ENCODE measurements at places on chromosomes 3 and 15. TPM values are rescaled to one million over a fixed set of nuclear protein-coding genes. Genes with fewer than 3 reads are reported as not detected.
A peak's percentile ranks its signal among the peaks of the same experiment; 100 is the strongest.

Gene SYNM
- 8.2 TPM for total RNA-seq

GRCh38 chr3:165538166-165538565 lies 299.1 kb downstream of the BCHE start:
- DNase-seq: no peak

- DNase-seq: no peak
These were observed 33.0 kb downstream of the BLM start for GRCh38 chr15:90750186-90750585.

DNA sequence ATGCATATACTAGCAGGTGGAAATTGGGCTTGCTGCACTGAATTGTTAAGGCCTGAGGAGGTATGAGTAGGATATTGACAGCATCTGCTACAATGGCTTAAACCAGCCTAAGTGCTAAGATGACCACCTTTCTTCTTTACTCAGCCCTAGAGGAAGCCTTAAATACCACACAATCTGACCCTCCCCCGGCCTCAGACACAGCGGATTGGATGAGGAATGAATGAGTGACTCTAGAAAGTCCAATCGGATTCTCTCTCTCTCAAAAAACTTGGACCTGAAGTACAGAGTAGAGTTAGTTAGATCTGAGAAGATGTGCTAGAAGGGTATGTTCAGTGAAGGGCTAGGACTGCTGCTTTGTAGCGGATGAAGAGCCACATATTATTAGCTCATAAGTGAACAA lies 39.9 kb upstream of the C3orf49 start:
- DNase-seq: no peak

Gene ZMAT3
- 6.6 TPM for total RNA-seq

DNA sequence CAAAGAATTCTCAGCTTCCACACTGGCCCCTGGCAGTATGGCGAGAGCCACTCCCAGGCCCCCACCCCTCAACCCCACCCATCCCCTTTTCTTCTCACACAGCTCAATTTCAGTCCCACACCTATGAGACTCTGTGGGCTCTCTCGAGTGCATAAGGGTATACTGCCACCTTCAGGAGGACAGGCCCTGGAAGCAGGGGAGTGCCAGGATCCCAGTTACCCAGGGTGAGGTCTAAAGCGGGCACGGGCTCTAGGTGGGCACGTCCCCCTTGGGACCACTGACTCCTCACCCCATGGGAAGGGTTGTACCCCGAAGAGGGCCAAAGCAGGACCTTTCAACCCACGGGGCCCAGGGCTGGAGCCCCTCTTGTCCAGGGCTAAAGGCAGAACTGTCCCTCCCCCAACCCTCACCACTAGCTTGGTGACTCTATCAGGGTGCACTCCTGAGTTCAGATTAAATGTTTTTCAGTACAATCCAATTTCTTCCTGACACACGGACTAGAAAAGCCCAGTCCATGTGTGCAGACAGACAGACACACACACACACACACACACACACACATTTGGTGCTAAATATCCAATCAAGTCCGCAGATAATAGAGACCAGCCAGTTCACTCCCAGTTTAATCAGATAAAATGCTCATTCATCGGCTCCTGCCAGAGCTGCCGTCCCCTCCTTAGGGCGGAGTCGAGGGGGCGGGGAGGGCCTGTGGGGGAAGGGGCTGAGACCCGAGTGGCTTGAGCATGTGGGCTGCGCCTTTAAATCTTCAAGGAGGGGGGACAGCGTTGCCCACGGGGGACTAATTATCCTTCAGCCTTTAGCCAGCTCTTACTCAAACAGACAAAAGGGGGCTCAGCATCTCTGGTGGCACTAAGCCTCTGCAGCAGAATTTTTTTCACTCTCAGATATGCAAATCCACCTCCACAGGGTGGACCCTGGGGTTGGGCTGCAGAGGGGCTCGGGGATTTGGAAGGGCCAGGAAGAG lies 59.3 kb downstream of the CYP11A1 start:
- DNase-seq: peak; percentile 69

Gene LMAN1L
- not detected for total RNA-seq

DNA sequence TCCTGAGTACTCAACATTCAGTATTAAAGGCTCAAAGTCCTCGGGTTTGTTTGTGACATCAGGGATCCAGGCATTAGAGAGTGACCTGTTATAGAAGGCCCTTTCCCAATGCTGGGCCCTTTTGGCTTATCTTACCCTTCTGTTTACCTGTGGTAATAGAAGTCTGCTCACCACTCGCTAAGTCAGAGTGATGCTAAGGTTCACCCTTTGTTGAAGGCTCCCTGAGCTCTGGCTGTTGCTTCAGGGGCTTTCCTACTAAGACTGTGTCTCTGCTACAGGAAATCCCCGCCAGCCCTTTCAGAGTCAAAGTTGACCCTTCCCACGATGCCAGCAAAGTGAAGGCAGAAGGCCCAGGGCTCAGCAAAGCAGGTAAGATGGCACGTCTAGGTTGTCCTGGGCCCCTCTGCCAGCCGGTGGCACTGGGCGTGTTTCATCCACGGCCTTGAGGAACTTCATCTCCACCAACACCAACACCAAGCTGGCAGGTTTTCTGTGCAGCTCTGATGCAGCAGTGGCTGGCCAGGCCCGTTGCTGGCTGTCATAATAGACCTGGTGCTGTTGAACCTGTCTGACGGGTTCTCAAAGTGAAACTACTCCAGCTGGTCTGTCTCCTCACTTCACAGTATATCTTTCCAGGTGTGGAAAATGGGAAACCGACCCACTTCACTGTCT lies 99.1 kb downstream of the DNASE1L3 start:
- peak; percentile 96 for DNase-seq

Gene TEX9
- total RNA-seq: 7.5 TPM

GRCh38 chr3:20575146-20575545 lies 389.1 kb upstream of the SGO1 start:
- no peak for DNase-seq

DNA sequence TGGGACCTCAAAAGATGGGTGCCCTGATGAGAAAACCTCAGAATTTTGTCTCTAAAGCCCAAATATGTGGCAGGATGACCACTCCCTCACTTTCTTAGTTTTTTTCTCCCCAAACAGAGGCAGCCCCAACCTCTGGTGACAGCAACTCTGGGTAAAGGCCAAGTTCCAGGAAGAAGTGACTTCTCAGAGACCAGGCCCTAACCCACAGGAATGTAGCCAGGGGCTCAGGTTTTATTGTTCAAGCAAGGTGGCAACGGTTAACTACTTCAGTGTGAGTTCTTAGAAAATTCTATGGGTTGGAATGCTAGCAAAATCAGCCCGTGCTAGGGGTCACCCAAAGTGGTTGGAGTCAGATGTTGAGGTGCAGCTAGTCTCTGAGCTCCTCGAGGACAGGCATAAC lies 5.1 kb upstream of the DNAJA4 start:
- no peak for DNase-seq

Gene CPLX3
- not detected for total RNA-seq

GRCh38 chr3:65936908-65937638 lies 101.6 kb downstream of the MAGI1 start:
- no peak for DNase-seq

DNA sequence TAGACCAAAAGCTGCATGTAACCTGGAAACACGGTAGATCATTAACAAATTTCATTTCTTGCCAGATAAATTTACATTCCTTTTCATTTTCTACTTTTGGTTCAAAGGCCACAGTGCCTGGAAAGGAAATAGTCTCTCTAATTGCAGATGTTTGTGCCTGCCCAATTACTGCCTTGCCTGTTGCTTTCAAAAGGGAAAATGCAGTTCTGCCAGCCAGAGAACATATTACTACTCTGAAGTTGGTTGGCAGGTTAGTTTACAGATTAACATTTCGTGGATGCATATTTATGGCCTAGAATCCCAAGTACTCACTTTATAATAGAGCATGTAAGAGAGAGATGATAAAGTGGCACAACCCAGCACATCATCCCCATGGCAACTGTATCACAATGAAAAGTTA lies 124.3 kb upstream of the LRRC3B start:
- DNase-seq: no peak

Gene LMOD3
- total RNA-seq: 0.33 TPM

- no peak for DNase-seq
These were observed 7.1 kb upstream of the TMEM207 start for GRCh38 chr3:190456770-190457169.

DNA sequence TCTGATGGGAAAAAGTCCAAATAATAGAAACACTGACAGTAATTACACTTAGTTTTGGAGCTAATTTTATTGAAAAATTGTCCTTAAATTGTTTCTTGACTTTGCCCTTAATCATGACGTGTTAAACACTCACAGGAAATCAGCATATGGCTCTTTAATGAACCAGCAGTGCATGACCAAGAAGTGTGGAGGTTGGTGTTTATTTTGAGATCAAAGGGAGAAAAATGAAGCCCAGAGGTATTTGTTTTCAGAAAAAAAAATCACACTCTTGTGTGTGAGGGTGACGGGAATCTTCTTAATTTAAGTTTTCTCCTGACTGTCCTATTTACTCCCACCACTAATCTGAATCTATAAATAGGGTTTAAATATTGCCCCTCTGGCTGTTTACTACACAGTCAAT lies 28.8 kb upstream of the SYNM start:
- no peak for DNase-seq

All from body of pancreas (tissue), 4 donors.